ENCODE measurements at places on chromosomes 12 and 14. TPM values are rescaled to one million over a fixed set of nuclear protein-coding genes. Genes with fewer than 3 reads are reported as not detected.

Gene PIWIL1
- not detected for total RNA-seq

Gene RNASE7
- not detected for total RNA-seq

Gene KRT1
- not detected for total RNA-seq

Gene C14orf93
- total RNA-seq: 5.5 TPM

Gene CCDC184
- not detected for total RNA-seq

Gene POMT2
- 71.3 TPM for total RNA-seq

Gene FOXN4
- total RNA-seq: 0.55 TPM

Gene STRAP
- 196 TPM for total RNA-seq

Gene MYL2
- 0.50 TPM for total RNA-seq

Gene ANO2
- total RNA-seq: 6.8 TPM

Gene TBX3
- total RNA-seq: 88.1 TPM

Gene LRRC43
- 2.9 TPM for total RNA-seq

Gene TOMM20L
- not detected for total RNA-seq

Gene SIX4
- total RNA-seq: 12.9 TPM

DNA sequence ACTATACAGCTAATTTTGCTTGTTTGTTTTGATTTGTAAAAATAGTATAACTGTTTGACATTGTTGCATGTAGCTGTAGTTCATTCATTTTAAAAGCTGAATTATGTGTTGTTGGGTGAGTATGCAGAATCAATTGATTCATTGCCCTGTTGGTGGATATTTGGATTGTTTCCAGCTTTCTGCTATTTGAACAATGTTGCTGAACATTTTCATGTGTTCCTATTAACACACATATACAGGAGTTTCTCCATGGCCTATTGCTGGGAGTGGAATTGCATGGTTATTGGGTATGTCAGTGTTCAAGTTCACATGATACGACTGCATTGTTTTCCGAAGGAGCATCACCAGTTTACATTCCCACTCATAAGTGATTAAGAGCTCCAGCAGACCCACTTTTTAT, 75.3 kb downstream of the SRGAP1 start:
- DNase-seq: no peak

DNA sequence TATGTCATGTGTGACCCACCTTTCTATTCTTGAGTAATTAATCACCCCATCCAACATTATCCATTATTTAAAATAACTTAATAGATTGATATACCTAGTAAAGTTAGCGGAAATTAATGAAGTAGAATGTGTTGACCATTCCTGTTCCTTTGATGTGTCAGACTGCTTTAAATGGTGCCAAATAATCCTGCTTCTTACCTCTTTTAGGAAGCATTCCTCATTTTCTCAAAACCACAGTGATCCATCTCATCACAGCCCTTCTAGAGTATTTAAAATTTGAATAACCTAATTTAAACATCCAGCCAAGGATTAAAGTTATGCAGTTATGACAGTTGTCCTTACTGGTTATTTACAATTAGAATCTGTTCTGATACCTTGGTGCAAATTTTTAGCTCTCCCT, 6.9 kb downstream of the MGAT4C start:
- no peak for DNase-seq

DNA sequence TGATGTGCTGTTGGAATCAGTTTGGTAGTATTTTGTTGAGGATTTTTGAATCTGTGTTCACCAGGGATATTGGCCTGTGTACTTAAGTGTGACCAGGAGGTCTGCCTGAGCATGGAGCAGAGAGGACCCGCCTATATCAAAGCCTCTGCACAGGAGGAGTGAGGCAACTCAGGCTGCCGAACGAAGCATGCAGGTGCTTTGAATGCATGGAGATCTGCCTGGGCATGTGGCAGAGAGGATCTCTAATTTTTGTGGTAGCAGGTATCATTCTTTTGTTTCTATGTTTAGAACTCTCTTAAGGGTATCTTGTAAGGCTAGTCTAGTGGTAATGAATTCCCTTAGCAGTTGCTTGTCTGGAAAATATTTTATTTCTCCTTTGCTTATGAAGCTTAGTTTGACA, 26.9 kb downstream of the RAB3IP start:
- DNase-seq: no peak

GRCh38 chr14:99664058-99664936, 19.4 kb downstream of the HHIPL1 start:
- peak; percentile 89 for DNase-seq

DNA sequence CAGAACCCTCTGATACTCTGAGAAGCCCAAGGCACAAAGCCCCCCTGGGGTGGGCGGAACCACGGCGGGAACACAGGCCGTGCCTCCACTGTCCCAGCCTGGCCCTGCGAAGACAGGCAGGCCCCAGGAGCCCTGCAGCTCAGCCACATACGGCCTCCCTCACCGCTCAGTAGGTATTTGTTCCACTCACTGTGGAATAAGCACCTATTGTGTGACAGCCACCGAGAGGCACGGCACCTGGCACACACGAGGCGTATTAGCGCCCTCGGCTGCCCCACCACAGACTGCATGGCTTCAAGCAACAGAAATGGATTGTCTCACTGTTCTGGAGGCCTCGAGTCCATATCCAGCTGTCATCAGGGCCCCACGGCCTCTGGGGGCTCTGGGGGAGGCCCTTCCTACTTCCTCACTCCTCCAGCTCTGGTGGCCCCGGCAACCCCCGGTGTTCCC, 66.3 kb downstream of the NCOR2 start:
- peak; percentile 79 for DNase-seq

DNA sequence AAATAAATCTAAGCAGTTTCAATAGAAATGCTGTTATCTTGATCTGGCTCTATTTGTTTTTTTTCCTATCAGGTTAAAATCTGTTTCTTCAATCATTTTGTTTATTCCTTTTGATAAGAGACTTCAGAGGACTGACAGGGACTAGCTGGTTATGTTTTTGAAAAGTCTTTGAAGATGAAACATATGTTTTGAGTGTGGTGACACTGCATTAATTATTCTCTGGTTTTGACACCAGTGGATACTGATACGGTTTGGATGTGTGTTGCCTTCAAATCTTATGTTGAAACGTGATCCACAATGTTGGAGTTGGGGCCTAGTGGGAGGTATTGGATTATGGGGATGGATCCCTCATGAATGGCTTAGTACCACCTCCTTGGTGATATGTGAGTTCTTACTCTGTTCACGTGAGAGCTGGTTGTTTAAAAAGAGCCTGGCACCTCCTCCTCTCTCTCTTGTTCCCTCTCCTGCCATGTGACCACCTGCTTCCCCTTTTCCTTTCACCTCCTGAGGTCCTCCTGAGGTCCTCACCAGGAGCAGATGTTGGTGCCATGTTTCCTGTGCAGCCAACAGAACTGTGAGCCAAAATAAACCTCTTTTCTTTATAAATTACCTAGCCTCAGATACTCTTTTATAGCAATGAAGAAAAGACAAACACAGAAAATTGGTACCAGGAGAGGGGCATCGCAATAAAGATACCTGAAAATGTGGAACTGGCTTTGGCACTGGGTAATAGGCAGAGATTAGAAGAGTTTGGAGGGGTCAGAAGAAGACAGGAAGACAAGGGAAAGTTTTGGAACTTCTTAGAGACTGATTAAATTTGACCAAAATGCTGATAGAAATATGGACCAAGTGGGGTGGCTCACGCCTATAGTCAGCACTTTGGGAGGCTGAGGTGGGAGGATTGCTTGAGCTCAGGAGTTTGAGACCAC, 23.0 kb downstream of the RASSF3 start:
- no peak for DNase-seq

GRCh38 chr12:101779626-101780025, 40.4 kb upstream of the SYCP3 start:
- DNase-seq: peak; percentile 64

GRCh38 chr14:90091393-90091792, 29.6 kb downstream of the KCNK13 start:
- no peak for DNase-seq

DNA sequence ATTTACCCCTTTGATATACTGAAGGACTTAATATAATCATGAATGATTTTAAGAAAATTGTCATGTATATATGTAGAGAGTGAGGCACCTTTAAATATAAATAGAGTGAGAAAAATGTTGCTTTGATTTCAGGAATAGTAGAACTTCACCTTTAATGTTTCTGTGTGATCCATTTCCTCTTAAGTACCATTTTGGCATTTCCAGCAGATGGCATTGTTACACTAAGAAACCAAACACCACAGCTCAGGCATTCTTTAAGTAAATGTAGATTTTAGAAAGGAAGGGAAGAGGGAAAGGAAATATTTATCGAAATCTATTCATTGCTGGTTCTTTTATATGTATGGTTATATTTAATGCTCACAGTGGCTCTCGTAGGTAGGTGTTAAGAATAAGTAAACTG, 556.7 kb upstream of the FBXO33 start:
- no peak for DNase-seq

DNA sequence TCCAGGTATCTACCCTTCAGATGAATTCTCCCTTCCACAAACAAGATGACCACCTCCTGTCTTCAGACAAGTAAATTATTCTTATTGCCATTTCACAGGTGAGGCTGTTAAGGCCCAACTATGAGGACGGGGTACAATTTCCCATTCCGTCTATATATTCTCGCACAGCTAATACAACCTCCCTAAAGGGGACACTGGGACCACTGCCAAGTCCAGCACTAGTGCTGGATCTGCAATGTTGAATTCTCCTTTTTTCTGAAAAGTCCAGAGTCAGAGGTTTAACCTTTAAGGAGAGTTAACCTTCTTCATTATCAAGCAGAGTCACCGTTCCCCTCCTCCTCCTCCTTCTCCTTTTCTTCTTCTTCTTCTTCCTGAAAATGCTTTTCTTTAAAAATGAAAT, 130.4 kb upstream of the PARP11 start:
- no peak for DNase-seq

GRCh38 chr12:107581619-107582015, 104.0 kb upstream of the PWP1 start:
- DNase-seq: no peak

DNA sequence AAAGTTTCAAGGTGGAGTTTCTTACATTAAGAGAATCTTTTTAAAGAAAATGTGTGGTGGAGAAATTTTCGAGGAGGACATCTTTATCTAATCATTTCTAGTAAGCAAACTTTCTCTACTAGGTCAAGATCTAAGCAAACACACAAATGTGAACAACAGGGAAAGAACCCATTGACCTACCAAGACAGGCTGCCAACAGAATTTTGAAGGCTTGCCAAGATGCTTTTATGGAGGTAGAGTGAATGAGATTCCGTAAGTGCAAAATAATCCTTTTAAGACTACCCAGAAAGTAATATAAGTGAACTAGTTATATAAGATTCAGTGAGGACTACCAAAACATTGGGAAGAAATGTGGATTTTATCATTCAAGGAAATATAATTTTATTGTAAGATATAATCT, 357.1 kb upstream of the PDE3A start:
- DNase-seq: no peak

- no peak for DNase-seq
Observed at GRCh38 chr12:98656289-98657101, 11.4 kb downstream of the APAF1 start.

GRCh38 chr14:63480599-63480998, 62.6 kb downstream of the PPP2R5E start:
- DNase-seq: no peak

DNA sequence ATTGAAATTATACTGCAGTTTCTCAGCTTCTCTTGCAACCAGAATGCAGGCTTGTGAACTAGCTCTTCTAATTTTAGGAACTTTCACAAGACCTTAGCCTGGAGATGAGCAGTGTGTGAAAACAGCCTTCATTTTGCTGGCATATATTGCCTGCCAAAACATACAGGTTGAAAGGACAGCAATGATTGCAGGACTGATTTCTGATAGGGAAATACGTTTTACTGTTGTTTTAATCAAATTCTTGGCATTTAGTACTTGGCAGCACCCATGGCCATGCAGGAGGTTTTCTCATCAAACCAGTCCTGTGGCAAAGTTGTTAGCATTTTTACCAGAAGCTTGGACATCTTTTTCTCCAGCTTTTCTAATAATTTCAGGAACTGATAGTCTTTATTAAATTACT, 91.9 kb upstream of the MUCL1 start:
- no peak for DNase-seq

DNA sequence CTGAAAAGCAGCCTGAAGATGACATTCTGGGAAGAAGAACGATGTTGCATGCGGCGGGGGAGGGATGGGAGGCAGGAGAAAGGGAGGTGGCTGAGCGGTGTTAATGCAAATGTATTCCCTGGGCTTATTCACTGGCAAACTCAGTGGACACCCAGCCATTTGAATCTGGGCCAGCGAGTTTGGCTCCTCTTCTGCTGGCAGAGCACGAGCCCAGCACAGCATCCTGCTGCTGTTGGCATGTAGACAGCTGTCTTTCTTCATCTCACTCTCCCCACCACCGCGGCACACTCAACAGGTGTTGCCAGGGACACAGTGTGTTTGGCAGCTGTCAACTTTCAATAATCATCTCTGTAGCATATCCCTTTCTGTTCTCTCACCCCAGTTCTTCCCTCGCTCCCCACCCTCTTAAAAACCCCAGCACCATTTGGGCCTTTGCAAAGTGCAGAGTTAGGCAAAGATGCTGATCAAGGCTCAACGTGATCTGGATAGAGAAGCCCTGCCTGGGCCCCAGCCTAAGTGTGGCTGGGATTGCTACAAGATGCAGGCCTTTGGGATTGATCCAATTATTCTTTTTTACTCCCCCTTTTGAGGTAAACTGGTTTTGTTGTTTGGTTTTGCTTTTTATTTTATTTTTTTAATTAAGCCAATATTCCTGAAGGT, 131.9 kb downstream of the EXOC5 start:
- peak; percentile 49 for DNase-seq

DNA sequence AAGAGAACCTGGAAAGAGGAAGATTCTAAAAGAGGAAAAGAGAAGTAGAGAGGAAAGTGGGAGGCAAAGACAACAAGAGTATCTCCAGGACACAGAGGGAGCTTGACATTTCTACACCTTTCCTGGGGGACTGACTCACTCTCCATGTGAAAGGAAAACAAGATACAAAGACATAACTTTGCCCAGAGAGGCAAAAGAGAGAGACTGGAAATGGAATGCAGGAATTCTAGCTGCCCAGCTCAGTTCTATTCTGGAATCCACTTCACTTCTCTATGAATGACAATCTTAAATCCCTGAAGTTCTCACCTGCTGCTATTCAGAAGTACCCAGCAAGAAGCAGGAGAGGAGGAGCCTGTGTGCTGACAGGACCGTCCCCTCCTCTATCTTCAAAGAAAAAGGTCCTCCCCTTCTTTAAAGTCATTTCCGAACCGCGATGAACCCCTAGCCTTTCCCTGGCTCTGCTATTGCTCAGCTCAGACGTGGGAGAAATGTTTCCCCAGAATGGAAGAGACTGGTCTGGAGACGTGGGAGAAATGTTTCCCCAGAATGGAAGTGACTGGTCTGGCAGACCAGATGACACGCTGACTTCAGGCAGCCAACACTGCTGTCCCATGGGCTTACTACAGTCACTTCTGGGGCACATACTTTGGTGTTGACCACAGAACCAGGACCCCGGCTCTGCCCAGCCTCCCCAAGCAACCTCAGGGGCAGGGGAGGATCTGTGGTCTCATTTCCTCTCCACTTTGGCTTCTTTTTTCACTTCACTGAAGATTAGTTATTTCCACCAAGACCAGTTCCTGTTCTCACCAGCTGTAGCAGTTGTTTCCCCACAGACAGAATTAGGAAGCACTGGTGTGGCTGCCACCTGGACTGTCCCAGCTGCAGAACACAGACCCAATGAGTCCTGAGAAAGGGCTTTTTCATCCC, 8.3 kb downstream of the FMNL3 start:
- peak; percentile 89 for DNase-seq
